ENCODE measurements at places on chromosomes 5 and 9. TPM values are rescaled to one million over a fixed set of nuclear protein-coding genes. Genes with fewer than 3 reads are reported as not detected.

- H3K36me3 ChIP-seq, result no peaks in the 10 kb centered on the region
- H3K4me3 ChIP-seq, result no peak overlapping the region
- no peaks in the 10 kb centered on the region for H3K27me3 ChIP-seq
These were observed 45.8 kb upstream of the FTMT start for GRCh38 chr5:121805911-121806310.

MAP1B gene
- total RNA-seq, result 20.6 TPM

DNA sequence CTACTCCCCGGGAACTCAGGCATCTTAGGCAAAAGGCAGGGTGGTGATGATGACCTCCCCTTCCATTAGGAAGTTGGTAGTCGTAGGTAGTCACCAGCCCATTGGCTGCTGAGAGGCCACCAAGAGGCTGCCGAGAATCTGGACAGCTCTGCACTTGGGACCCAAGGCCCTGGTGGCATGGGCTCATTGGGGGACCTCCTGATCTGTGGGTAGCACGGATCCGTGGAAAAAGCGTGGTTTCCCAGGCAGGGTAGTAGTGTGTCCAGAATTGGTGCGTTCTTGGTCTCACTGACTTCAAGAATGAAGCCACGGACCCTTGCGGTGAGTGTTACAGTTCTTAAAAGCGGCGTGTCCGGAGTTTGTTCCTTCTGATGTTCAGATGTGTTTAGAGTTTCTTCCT, 158.8 kb downstream of the CNTLN start:
- no peak overlapping the region for H3K27ac ChIP-seq
- H3K4me1 ChIP-seq, result no peaks in the 10 kb centered on the region
- no peaks in the 10 kb centered on the region for H3K36me3 ChIP-seq

DNA sequence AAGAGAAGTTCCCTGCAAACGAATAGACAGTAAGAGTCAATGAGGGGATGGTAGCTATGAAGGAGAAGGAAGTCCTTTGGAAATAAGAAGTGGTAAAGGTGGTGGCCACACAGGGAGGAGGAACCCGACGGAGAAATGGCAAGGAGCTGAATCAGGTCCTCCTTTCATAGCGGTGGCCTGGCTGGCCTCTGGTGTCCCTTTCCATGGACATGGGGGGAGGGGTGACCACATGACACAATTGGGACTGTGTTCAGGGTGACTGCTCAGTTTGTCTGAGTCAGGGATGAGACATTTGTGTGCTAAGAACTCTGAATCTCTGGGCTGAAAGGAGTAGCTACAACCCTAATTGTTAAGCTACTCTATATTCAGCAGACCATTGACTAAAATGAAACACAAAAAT, 28.7 kb upstream of the TIMD4 start:
- DNase-seq, result no peak
- H3K36me3 ChIP-seq, result no peaks in the 10 kb centered on the region
- no peaks in the 10 kb centered on the region for H3K4me1 ChIP-seq
- no peak overlapping the region for H3K27ac ChIP-seq
- no peaks in the 10 kb centered on the region for H3K27me3 ChIP-seq

FAM78A gene
- total RNA-seq, result 18.3 TPM

PDE6A gene
- total RNA-seq, result not detected

GRCh38 chr9:97501177-97501971, at the start of gene TMOD1:
Gene TMOD1, plus strand, starts transcription at chr9:97501666. Its CDS starts 22,523 bp downstream, at chr9:97524189.
- peak within 1 kb of the TSS; percentile 75 for H3K4me3 ChIP-seq
- peaks cover 19% of the 10 kb centered on the region for H3K4me1 ChIP-seq
- H3K27ac ChIP-seq, result peak within 1 kb of the TSS; percentile 71
- H3K27me3 ChIP-seq, result peaks cover 15% of the 10 kb centered on the region
- peak; percentile 78 for DNase-seq

SLC25A2 gene
- 0.71 TPM for total RNA-seq

GRCh38 chr9:99199938-99200539, 21.7 kb downstream of the ALG2 start:
- H3K27ac ChIP-seq, result no peak overlapping the region
- H3K27me3 ChIP-seq, result no peaks in the 10 kb centered on the region
- H3K4me1 ChIP-seq, result no peaks in the 10 kb centered on the region
- H3K4me3 ChIP-seq, result no peak overlapping the region

DNA sequence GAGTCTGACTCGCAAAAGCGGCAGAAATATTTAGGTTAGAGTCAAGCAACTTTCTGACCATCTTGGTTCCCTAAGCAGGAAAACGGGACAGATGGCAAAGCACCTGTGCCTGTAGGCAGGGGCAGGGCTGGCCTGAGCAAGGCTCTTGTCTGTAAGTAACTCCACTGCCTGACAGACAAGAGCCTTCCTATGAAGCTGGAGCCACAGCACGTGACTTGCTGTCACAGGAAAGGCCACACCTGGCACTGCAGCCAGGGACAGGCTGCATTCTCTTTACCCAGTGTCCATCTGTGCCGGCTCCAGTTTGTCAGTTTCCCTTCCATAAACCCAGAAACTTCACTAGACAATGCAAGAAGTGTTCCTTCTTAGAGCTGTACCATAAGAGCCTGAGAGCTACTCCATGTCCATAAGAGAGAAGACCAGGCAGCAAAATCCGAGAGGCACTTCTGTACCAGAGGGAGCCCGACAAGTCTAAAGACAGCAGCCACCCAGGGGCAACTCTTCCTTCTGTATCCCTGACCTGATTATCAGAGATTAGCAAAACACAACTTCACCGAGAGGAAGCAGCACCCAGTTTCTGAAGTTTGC, 78.1 kb downstream of the GPR21 start:
- no peak for DNase-seq
- no peaks in the 10 kb centered on the region for H3K27me3 ChIP-seq
- H3K36me3 ChIP-seq, result peaks cover 46% of the 10 kb centered on the region
- H3K4me3 ChIP-seq, result no peak overlapping the region
- H3K27ac ChIP-seq, result no peak overlapping the region
- H3K4me1 ChIP-seq, result peaks cover 11% of the 10 kb centered on the region

GRCh38 chr5:1343931-1344901, 683 bp downstream of the CLPTM1L start:
- H3K27me3 ChIP-seq, result no peaks in the 10 kb centered on the region
- peaks cover 35% of the 10 kb centered on the region for H3K4me1 ChIP-seq
- H3K4me3 ChIP-seq, result peak overlapping the region; percentile 94
- H3K36me3 ChIP-seq, result peaks cover 32% of the 10 kb centered on the region
- peak overlapping the region; percentile 74 for H3K27ac ChIP-seq
- DNase-seq, result no peak

RIMOC1 gene
- 25.1 TPM for total RNA-seq

SPACA9 gene
- total RNA-seq, result 13.9 TPM

B4GALT7 gene
- total RNA-seq, result 22.4 TPM

ADAMTS12 gene
- total RNA-seq, result 7.6 TPM

DNA sequence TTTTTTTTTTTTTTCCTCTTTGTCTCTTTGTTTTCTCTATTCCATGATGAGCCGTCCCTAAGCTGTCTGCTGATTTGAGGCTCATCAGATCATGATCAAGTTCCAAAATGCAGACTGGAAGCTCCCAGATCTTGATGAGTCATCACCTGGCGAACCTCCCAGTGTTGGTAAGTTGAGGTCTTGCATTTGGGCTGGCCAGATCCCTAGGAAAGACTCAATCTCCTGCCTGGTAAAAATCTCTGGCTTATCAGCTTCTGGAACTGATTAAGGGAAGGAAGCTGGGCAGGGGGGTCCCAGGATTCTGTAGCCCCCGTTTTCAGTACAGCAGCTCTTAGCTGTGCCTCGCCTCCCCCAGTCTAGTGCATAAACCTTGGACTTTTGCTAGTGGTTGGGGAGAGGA, 69.0 kb downstream of the TSPAN17 start:
- H3K27ac ChIP-seq, result no peak overlapping the region
- H3K4me3 ChIP-seq, result no peak overlapping the region
- H3K4me1 ChIP-seq, result no peaks in the 10 kb centered on the region
- H3K36me3 ChIP-seq, result no peaks in the 10 kb centered on the region
- DNase-seq, result no peak
- peaks cover 43% of the 10 kb centered on the region for H3K27me3 ChIP-seq

Measured in lower lobe of right lung (tissue), 2 donors.